ENCODE measurements at places on chromosomes 7 and 10.

- peak; percentile 54 for DNase-seq
These were observed 107.7 kb upstream of the BTBD16 start for GRCh38 chr10:122163174-122164022.

DNA sequence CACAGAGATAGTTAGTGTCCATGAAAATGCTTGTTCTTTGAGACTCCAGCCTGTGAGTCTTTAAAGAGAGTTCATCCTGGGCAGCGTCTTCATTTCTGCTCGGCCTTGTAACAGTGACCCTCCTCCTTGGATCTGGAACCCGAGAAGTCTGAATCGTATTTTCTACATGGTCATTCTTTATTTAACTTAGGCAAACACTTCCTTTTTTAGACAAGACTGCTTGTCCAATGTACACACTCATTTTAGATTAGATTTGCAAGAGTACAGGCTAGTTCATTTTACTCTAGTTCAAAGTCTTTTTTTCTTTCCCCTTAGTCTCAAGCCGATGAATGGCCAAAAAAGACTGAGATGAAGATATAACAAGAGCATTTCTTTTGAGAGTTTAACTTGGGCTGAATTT, 133.5 kb downstream of the CHN2 start:
- DNase-seq = no peak

DNA sequence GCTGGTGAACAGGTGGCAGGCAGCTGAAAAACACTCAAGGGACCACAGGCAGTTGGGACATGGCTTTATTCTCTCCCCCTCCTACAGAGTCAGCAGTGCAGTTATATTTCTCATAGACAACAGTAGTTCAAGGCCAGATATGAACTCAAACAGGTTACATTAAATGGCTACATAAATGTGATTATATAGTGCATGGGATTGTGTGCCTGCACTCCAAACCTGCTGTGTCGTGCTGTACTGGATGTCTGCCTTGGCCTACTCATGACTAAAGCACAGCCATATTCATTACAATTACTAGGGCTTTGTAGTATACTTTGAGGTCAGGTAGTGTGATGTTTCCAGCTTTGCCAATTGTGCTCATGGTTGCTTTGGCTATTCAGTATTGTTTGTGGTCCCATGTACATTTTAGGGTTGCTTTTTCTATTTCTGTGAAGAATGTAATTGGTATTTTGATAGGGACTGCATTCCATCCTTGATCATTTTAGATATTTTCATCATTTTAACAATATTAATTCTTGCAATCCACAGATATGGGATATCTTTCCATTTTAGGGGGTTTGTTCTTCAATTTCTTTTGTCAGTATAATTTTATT, 393.6 kb downstream of the CNTNAP2 start:
- no peak for DNase-seq

GRCh38 chr10:33290321-33291052, 44.0 kb downstream of the NRP1 start:
- DNase-seq = no peak

- no peak for DNase-seq
These were observed 5.6 kb downstream of the HTRA1 start for GRCh38 chr10:122466951-122467381.

- DNase-seq = no peak
These were observed 2.5 kb downstream of the GSTO1 start for GRCh38 chr10:104257235-104257634.

- no peak for DNase-seq
These were observed 188.6 kb upstream of the PRPS1L1 start for GRCh38 chr7:18216270-18216669.

GRCh38 chr7:4823441-4824119, 38.2 kb downstream of the PAPOLB start:
- DNase-seq = no peak

DNA sequence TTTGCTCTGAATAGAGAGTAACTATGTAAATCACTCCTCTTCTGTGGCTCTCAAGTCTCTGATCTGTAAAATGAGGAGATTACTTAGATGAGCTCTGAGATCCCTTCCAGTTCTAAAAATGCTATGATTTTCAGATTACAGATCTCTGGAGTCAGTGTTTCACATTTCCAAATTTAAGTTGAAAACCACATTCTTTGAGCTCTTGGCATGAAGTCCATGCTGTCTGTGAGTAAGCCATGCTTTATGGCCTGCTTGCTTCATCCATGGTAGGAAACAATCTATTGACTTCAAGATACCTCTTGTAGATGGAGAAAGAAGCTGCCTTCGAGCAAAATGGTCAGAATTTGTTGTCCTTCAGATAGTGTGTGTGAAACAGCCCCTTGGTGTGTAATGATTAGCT, 64.9 kb downstream of the CELF2 start:
- peak; percentile 3 for DNase-seq

DNA sequence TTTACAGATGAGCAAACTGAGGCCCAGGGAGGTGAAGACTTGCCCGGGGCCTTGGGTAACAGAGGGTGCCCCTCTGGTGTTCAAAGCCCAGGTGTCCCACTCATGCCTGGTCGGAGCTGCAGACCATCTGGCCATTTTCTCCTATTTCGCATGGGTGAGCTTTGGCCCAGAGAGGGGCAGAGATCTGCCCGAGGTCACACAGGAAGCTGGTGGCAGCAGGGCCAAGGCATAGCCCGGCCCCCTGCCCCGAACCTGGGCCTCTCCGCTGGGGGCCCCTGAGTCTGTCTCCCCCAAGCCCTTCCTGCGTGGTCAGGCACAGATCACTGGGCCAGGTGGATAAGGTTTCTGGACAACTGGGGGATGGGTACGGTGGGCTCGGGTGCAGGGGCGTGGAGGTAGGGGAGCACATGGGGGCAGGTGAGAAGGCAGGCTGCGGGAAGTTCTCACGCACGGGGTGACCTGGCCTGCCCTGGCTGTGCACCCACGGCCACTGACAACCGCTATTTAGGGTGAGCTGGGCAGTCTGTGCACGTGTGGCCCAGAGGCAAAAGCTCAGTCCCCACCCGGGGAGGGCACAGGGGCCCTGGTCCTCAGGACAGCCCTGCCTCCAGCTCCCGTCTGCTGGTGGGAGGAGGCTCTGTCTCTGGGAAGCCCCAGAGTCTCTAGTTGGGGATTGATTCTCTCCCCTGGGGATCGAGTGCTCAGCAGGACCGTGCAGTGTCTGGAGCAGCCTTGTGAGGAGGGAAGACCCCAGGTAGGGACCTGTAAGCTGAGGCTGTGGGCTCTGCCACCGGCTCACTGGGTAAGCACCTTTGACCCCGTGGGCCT, 68.6 kb downstream of the UNCX start:
- no peak for DNase-seq

GRCh38 chr10:22609251-22609650, 105.1 kb downstream of the PIP4K2A start:
- no peak for DNase-seq

- DNase-seq = no peak
These were observed 6.4 kb downstream of the ADCK2 start for GRCh38 chr7:140679186-140679585.

- no peak for DNase-seq
These were observed 97.6 kb downstream of the LYZL2 start for GRCh38 chr10:30531751-30532530.

Measured in fibroblast of skin of back (primary cell).